Stimulated activated CD4-positive, alpha-beta T cell treated with anti-CD3 and anti-CD28 coated beads, Interleukin-1b, Interleukin-23, amount 100 ng/mL, for 1 hour (primary cell): ENCODE measurements at places on chromosomes 11 and 22.

DNA sequence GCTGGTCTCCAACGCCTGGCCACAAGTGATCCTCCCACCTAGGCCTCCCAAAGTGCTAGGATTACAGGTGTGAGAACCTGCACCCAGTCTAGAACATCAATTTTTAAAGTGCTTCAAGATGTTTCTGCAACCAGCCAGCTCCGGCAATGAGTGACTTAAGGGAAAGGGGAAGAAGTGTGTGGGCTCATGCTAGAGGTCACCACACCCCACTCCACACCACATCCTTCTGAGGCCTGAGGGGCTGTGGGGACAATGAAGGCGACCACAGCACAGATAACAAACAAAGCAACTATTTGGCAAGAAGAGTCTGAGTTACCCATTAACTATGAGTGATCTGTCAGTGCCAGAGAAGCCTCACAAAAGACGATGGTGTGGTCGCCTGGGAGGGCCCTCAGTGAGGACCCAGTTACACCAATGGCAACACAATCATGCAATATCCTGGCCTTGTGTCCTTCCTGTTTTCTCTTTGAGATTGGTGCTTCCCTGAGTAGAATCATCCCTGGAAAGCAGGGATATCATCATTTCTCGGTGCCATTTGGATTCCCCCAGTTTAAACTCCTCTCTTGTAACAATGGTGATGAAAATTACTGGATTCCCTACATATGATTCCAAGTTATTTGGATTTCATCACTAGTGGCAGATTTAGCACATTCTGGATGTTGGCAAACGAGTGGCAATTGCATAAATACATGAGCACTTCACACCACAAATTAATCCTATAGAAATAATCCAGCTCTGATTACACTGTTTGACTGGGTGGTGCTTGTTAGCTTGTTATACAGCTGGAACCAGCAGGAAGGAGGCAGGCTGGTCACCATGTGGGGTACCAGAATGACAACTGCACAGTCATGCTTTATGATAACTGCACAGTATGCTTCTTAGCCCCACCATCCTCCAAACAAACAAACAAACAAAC lies 18.4 kb downstream of the ABTB2 start:
- no peak for DNase-seq

GRCh38 chr11:91209751-91210150 lies 986.9 kb upstream of the CHORDC1 start:
- no peak for DNase-seq

GRCh38 chr11:57426439-57426928 lies 437 bp downstream of the SLC43A3 start:
- no peak for DNase-seq

GRCh38 chr11:44883277-44883676 lies 67.4 kb downstream of the TP53I11 start:
- no peak for DNase-seq
